Fibroblast of skin of right biceps (primary cell): ENCODE measurements at places on chromosomes 7 and 10.
A peak's percentile ranks its signal among the peaks of the same experiment; 100 is the strongest.

- peak; percentile 61 for DNase-seq
Measured at GRCh38 chr7:108099713-108100112, 30.4 kb downstream of the LAMB4 start.

- DNase-seq, result peak; percentile 47
Measured at GRCh38 chr7:131072505-131073091, 255.1 kb upstream of the MKLN1 start.

DNA sequence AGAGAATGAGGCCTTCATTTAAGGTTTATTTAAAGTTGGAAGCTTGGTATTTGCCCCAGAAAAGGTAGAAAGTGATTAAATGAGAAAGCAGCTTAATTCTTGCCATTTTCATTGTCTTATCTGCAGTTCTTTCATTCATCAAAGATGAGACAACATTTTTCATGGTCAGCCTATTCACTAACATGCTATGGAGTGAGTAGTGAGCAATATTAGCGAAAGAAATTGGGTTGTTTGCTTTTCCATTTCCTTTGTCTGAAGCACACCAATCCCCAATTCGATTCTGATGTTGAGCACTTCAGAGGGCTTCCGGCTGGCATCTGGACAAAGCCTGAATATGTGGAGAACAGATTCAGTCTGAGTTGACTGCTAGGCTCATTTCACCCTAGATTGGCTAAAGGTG is 317.2 kb downstream of the BBS9 start:
- no peak for DNase-seq

DNA sequence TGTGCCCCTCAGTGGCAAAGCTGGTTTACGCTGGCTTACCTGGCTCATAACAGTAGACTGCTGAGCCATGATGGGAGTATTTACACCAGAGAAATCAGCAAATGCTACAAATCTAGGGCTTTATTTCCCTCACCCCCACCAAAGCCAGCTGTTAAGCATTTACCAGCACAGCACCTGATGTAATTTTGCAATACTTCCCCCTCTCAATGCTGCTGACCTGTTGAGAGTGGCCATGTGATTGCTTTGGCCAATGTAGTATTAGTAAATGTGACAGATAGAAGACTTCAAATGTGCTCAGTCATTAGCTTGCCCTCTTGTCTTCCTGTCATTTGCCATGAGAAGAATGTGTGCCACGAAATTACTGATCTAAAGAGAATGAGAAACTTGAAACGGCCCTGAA is 46.6 kb downstream of the HERPUD2 start:
- DNase-seq, result no peak

DNA sequence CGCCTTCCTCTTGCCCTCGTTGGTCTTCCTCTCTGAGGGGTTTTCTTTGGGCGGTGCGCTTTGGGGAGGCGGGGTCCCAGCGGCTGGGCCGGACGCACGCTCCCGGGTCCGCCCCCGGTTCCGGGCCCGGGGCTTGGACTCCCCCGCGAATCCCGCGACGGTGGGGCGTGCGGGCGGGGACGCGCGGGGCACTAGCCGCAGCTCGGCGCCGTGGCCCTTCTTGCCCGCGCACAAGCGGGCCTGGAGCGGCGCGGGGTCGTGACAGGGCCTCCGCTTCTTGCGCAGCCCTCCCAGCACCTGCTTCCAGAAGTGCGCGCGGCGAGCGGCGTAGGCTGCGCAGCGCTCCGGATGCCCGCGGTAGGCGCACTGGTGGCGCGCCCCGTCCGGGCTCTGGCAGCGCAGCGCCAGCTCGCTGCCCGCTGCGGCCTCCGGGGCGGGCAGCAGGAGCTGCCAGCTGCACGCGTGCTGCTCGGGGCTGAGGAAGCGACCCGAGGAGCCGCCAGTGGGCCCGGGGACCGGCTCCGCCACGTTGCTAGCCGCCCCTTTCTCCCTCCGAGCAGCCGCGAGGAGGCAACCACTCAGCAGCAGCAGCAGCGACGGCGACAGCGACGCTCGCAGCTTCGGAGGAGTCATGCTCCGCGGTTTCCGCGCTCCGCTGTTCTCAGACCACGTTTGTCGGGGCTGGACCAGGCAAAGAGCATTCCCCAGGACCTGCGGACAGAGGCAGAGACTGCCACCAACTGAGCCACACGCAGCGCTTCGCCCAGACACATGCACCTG is 759 bp downstream of the FGFBP3 start:
- DNase-seq, result peak; percentile 79

DNA sequence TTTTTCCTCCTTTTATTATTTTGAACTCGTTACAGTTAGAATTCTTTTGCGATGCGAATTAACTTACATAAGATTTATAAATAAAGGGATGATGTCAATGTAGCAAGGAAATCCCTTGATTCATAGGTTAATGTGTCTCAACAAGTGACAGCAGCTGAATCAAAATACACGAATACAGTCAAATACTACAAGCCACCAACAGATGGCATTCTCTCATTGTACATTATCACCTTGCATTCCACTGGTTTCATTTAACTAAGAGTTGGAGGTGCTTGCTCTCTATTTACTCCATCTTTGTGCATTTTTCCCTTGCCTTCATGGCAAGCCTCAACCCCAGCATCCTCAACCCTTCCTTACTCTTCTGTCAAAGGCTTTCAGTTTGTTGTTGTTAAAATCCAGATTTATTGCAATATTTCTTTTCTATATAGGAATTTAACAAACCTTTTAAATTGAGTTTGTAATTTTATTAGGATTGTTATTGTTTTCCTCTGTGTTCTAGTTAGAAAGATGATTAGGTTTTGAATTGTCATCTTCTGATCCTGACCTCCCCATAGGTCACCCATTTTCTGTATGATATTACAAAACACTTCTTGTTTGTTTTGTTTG is 78.3 kb downstream of the SLC25A40 start:
- DNase-seq, result peak; percentile 35

DNA sequence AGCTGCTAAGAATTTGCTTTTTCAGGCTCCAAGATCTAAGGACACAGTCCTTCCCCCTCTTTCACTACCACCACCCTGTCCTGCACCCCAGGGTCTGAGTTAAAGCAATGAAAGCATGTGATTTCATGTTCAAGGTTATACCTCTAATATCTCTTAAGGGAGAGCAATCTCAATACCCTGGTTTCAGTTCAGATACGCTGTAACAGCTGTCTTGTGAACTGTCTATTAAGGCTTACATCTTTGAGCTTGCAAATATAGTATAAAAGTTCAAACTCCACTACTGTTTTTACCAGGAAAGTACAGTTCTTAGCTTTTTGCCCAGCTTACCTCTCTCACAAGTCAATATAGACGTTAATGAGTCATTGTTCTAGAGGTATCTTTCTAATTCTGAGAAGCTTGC is 2.6 kb downstream of the CPVL start:
- no peak for DNase-seq

DNA sequence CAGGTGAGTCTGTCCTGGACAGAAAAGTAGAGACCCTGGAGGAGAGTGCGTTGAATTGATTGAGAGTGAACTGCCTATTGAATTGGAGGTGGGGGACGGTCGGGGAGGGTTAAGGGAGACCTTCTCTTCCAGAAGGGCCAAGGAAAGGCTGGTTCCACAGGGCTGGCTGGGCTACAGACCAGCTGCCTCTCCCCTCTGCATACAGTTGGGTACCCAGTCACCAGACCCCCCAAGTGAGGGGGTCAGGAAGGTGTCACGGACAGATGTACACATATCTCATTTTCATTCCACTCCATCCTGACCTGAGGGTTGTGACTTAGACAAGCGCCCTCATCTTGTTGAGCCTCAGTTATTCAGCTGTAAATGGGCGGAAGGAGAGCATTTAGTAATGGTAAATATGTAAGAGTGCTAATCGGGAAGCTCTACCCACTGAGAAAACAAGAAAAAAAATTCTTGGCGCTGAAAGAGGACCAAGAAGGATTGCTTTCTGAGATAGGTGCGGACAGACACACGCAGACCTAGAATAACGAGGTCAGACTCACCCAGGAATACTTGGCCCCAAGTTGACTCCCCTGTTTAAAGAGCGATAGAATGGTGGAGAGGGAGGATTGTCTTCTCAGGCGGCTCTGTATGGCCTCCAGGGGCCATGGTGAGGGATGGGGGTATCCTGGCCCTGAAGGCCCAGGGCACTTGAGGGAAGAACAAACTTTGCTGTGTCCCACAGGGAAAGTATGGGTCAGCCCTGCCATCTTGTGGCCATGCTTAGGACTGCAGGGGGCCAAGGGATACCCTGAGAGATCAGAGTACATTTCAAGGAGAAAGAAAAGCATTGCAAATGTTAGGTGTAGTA is 7.2 kb upstream of the MBL2 start:
- peak; percentile 59 for DNase-seq

GRCh38 chr7:77395626-77396025 is 20.5 kb downstream of the GSAP start:
- DNase-seq, result no peak

DNA sequence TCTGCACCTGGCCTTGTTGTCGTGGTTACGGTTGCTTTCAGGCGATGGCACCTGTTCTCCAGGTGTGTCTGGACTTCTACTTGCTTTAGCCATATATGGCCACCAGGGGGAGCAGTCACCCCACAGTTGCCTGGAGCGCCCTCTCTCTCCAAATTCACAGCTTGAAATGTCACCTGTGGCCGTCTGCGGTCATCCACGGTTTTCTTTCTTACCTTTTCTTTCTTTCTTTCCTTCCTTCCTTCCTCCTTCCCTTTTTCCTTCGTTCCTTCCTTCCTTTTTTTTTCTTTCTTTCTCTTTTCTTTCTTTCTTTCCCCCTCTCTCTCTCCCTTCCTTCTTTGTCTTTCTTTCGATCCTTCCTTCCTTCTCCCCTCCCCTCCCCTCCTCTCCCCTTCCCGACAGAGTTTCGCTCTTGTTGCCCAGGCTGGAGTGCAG is 150.5 kb upstream of the VKORC1L1 start:
- peak; percentile 9 for DNase-seq

DNA sequence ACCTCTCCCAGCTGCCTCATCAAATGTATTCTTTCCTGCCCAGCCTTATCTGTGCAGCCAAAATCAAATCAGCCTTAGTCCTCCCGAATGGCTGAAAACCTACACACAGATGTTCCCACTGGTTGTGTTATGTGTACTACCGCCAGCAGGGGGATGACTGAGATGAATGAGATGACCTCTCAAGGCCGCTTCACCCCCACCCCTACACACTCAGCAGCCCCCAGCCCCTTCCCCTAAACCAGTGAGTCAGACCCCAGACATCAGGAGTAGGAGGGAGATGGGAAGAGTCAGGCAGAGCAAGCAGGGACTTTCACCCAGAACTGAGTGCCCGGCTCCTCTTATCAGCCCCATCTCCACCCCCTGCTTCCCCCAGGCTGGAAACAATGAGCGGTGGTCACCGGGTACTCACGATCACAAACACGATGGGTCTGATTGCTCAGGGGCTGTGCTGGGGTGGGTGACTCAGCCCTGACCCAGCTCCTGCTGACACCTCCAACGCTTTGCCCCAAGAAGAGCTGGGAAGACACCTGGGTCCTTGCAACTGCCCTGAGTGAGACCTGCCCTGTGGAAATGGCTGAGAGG is 6.5 kb upstream of the C10orf105 start:
- DNase-seq, result peak; percentile 25

- DNase-seq, result peak; percentile 46
Measured at GRCh38 chr10:96960872-96961271, 128.8 kb downstream of the LCOR start.

- no peak for DNase-seq
Measured at GRCh38 chr10:5485948-5486852, 13.2 kb downstream of the CALML5 start.
